T-cell (primary cell): ENCODE measurements at places on chromosomes 2 and 18.

- no peak for DNase-seq
Observed at GRCh38 chr2:137493261-137493660, 471.0 kb upstream of the HNMT start.

- DNase-seq: peak; percentile 79
Observed at GRCh38 chr2:240556553-240557100, 1.2 kb downstream of the ANKMY1 start.

GRCh38 chr2:118457951-118458350 is 369.7 kb downstream of the INSIG2 start:
- no peak for DNase-seq

DNA sequence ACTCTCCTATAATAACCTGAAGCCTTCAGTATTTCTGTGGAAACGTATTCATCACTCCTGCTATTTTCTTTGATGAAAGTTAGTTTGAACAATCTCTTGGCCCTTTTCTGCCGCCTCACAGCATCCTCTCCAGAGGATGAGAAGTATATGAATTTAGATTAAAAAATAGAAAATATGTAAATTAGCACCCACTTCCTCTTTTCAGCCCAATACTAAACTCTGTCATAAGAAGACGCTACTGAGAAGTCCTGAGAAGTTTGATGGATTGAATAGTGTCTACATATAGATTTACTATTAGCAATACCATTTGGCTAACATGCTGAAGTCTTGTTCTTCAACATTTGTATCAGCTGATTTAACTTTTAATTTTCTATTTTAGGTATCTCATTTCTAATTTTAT is 526.4 kb upstream of the SPHKAP start:
- no peak for DNase-seq

GRCh38 chr2:20313659-20314058 is 37.0 kb downstream of the PUM2 start:
- DNase-seq: no peak

GRCh38 chr2:18381386-18381785 is 179.1 kb downstream of the RDH14 start:
- DNase-seq: no peak

DNA sequence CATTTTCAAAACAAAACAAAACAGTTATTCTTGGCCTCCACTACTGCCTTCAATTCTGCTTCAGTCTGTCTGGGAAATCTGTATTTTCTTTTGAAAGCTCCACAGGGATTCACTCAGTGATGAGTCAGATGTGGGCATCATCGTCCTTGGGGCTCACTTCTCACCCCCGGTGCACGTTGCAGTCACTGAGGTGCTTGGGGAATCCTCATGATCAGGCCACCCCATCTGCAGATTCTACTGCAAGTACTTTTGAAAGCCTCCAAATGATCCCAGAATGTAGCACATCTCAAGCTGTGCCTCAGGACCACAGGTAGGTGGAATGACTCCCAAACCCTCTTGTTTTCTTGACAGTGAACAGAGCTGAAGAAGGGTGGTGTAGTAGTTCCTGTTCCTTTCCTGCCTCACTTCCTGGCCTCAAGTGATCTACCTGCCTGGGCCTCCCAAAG is 34.3 kb downstream of the LPIN2 start:
- no peak for DNase-seq
